ENCODE measurements at places on chromosomes 7 and 10.

GRCh38 chr10:116715341-116715740 lies 27.0 kb downstream of the HSPA12A start:
- DNase-seq, result no peak

GRCh38 chr10:102634686-102635085 lies 9.6 kb upstream of the TRIM8 start:
- DNase-seq, result no peak

DNA sequence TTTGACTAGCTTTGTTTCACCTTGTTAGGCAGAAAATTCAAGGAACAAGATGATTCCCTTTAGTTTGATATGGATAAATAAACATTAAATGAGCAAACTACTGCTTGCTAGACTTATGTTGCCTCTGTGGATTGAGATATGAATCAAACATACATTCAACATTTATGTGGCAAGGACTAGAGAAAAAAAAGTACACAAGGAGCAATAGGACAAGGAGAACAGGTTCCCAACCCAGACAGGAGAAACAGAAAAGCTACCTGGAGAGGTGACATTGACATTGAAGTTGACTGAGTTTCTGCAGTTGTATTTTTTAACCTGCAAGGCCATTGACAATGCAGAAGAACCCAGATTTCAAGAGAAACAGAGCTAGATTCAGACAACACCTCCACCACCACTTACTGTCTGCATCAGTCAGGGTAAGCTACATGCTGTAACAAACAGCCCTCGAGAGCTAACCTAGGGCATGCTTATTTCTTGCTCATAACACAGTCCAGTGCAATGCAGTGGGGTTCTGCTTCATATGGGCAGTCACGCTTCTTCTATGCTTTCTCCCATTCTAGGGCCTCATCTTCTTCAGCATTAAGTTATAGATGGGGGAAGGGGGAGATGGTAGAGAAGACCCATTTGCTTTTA lies 180.9 kb upstream of the LYZL1 start:
- no peak for DNase-seq

DNA sequence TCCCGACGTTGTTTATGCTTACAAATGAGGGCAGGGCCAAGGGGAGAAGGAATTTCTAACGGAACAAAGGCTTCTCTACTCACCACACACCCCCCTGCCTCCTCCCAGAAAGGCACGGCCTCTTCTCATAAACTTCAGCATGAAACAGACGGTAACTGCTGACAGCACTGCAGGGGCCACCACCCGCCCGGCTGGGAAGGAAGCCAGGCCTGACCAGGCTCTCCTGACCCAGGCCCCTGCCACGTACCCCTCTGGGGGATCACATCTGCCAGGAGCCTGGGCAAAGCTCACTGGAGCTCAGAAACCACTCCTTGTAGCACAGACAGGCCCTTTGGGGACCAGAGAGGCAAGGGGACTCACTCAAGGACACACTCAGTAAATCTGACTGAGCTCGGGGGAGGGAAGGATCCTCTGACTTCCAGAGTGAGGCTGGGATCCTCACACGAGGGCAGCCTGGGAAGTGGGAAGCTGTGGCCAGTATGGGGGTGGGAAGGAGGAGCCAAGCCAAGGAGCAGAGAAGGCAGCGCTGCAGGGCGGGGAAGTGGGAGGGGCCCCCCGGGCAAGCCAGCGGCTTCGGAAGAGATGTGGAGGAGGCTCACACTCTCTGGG lies 46.1 kb downstream of the ZCCHC24 start:
- DNase-seq, result peak; percentile 89

DNA sequence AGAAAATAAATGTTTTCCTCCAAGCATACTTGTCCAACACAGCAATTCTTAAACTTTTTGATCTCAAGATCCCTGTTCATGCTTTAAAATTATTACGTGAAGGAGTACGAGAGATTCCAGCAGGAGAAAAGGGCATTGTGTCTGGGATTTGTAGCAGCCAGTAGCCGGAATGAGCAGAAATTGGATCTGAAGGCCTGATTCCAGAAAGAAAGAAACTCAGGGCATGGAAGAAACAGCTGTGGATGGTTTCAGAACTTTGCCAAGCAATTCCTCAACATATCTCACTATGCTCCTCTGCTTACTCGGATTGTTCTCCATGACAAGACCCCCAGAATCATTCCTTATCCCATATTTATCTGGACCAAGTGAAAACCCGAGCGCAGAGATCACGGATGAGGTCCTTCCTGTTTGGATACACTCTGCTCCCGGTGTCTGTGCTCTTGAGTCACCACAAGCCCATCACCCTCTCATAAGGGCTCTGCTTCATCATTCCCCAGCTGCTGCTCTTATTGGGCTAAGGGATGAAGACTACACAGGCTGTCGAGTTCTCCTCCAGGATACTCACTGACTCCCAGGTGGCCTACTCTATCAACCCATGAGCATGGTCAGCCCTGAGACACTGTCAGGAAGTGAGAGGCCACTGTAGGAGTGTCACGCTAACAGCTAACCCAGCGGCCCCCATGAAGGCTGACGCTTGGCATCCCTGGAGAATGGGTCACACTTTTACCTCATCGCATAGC lies 121.0 kb upstream of the LANCL2 start:
- DNase-seq, result peak; percentile 63
